Left cardiac atrium (tissue), 4 donors: ENCODE measurements at places on chromosomes 11 and 22. TPM values are rescaled to one million over a fixed set of nuclear protein-coding genes. Genes with fewer than 3 reads are reported as not detected.

GRCh38 chr11:78170874-78171549, 17.4 kb downstream of the KCTD21 start:
- DNase-seq = no peak

- no peak for DNase-seq
Observed at GRCh38 chr11:102459393-102459792, 6.8 kb upstream of the TMEM123 start.

GRCh38 chr22:42920101-42920820, 63.2 kb upstream of the ARFGAP3 start:
- no peak for DNase-seq

- DNase-seq = no peak
Observed at GRCh38 chr11:100774859-100775258, 87.8 kb downstream of the ARHGAP42 start.

- DNase-seq = no peak
Observed at GRCh38 chr22:22552630-22553029, 6.4 kb downstream of the PRAME start.

DNA sequence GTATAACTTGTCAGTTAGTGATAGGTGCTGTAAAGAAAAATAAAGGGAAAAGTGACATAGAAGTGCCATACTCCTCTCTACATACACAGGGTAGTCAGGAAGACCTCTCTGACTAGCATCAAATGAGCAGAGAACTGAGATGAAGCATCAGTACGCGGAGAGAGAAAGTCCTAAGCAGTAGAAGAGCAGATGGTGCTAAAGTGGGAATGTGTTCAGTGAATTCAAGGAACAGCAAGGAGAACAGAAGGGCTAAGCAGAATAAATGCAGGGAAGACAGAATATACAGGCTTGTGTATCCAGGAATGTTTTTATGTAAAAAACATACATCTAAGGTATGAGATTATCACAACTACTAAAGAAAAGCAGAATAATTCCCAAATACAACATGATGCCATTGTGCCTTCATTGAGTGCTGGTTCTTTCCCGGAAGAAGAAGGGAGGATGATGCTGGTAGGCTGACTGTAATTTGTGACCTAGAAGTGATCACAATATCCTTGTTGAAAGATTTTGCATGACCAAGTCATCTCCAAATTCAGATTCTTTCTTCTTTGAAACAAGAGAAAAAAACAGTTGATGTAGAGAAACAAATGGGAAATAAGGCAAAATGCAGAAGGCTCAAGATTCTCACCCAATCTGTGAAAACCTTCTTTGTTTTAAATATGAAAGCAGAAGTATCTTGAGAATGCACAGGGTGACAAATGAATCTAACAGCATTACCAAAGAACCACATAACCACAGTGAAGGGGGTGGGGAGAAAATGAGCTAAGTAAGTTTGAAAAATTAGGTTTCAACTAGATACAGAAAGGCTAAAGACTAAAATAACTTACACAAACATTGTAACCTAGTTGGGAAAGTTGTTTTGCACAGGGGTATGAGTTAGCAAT, 20.5 kb downstream of the MRE11 start:
- no peak for DNase-seq

GRCh38 chr11:125494561-125494960, 1.5 kb downstream of the FEZ1 start:
- no peak for DNase-seq

DNA sequence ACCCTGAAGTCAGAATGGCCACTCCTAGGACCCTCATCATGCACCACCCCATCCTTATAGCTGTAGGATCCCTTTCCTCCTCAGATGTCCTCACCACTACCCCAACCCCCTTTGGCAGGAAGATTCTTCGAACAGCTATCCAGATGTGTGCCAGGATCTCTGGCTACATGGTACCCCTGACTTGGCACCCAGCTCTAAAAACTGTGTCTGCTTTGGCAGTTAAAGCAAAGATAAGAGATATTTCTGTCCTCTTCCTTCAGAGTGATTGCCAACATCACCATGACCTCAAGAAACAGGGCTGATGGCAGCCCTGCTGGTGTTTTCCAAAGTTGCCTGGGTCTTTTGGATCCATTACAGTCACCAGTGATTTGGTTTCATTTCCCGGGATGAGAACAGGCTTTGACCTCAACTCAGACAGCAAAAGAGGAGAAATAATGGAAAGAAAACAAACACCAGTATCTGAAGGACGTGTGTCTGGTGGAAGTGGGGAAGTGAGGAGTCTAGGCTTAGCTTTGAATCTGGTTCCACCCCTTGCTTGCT, 4.3 kb upstream of the NRIP3 start:
- no peak for DNase-seq

DNA sequence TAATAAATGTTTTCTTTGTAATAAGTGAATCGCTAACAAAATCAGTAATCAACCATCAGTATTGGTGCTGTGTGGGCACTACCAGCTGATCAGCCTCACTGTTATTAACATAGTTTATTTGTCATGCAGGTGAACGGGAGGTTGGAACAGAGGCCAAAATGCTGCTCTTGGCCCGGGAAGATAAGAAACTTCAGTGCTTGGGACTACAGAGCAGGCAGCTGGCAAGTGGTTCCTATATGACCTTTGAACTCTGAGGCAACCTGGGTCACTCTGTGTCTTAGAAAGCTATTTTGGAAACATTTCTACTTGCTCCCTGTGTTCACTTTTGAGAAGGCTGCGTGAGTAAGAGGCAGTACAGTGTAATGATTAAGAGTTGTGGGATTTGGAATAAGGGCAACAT, 36.5 kb upstream of the DNAJB13 start:
- no peak for DNase-seq

- DNase-seq = peak; percentile 61
Observed at GRCh38 chr11:61041755-61042518, 60.4 kb upstream of the CD5 start.

GRCh38 chr11:82967381-82967780, 65.8 kb downstream of the DDIAS start:
- no peak for DNase-seq

- peak; percentile 57 for DNase-seq
Observed at GRCh38 chr11:90134478-90135003, at the start of gene NAALAD2. Gene NAALAD2 (plus strand): TSS chr11:90134663. CDS start chr11:90134759, 96 bp downstream.

- DNase-seq = no peak
Observed at GRCh38 chr11:129394709-129395108, 19.1 kb downstream of the BARX2 start.

GRCh38 chr11:112656772-112657428, 304.3 kb upstream of the NCAM1 start:
- DNase-seq = no peak

GRCh38 chr11:31973172-31973571, 117.7 kb upstream of the RCN1 start:
- no peak for DNase-seq

DNA sequence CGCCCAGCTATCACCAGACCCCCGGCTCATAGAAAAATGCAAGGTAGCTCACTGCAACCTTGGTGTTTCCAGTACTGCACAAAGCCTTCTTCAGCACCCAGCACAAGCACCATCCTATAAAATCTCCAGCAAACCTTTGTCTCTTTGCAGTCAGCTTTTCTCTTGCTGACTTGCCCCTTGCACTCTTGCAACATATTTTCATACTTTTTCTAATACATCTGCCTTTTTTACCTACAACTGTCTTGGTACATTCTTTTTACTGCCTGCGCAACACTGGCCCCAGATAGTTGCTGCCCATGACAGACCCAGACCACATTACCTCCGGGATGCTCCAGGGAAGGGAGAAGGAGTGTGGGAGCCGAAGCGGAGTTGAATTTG, 142.4 kb downstream of the MPPED1 start:
- DNase-seq = no peak

- no peak for DNase-seq
Observed at GRCh38 chr11:65726660-65727059, 6.1 kb upstream of the RNASEH2C start.

The RANGAP1 gene
- 33.7 TPM for total RNA-seq

The NXPE4 gene
- not detected for total RNA-seq

The MS4A12 gene
- not detected for total RNA-seq

The SCGB1A1 gene
- not detected for total RNA-seq

The ESAM gene
- total RNA-seq = 41.6 TPM

The RGL4 gene
- total RNA-seq = not detected

The MEI1 gene
- total RNA-seq = 1.7 TPM

The DKK3 gene
- total RNA-seq = 1,610 TPM

The JAML gene
- total RNA-seq = 5.3 TPM

The RBMXL2 gene
- total RNA-seq = not detected

The TENM4 gene
- 4.4 TPM for total RNA-seq
